H4 (cell line): ENCODE measurements at places on chromosomes 11 and 22. TPM values are rescaled to one million over a fixed set of nuclear protein-coding genes. Genes with fewer than 3 reads are reported as not detected.
A peak's percentile ranks its signal among the peaks of the same experiment; 100 is the strongest.

GRCh38 chr22:24834845-24835570 is 29.0 kb downstream of the SGSM1 start:
- peak; percentile 48 for DNase-seq

DNA sequence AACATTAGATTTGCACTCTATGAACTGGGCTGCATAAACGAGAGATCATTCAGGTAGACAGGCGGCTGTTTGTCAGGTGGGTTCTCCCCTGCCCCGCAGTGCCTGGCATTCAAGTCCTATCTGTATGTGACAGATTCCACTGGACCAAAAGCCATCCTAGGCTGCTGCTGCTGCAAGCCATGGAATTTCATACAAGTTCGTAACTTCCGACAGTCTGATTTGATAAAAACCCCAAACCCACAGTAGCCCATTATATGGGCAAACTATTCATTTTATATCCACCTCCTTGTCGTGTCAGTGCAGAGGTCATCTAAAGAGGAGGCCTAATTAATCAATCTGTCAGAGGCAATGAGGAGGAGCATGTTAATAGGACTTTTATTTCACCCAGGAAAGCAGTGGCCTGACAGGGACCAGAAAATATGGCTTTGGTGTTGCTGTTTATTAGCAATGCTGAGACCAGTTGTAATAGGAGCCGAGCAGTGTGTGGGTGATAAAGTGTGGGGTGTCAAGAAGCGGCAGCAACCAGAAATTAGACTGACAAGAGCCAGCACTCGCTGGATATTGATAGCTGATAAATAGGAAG is 124.2 kb downstream of the ARL14EP start:
- DNase-seq, result no peak

- DNase-seq, result no peak
These were observed 90.2 kb upstream of the CTSC start for GRCh38 chr11:88427719-88428118.

GRCh38 chr11:114269498-114269897 is 26.7 kb upstream of the NNMT start:
- no peak for DNase-seq

- DNase-seq, result no peak
These were observed 33.4 kb downstream of the MIAT start for GRCh38 chr22:26690654-26691376.

- no peak for DNase-seq
These were observed 12.1 kb downstream of the PRG3 start for GRCh38 chr11:57368845-57369232.

- DNase-seq, result no peak
These were observed 8.5 kb downstream of the MRPL16 start for GRCh38 chr11:59801981-59802638.

DNA sequence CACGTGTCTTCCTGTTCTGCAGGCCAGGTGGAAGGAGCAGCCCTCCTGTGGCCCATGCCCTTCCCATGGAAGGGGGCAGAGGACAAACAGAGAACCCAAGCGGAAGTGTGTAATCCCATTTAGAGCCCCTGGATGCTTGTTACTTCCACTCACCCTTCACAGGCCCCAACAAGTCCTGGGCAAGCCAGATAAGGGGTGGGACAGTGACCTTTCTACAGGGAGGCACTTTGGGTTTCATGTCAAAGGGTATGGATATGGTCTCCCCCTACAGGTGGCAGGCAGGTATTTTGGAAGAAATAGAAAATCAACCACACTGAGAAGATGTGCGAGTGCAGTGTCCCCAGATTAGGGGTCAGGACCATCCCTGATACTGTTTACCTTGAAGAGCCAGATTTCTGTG is 11.4 kb downstream of the MPEG1 start:
- DNase-seq, result no peak

- no peak for DNase-seq
These were observed 2.1 kb downstream of the ZP1 start for GRCh38 chr11:60869451-60869825.

DNA sequence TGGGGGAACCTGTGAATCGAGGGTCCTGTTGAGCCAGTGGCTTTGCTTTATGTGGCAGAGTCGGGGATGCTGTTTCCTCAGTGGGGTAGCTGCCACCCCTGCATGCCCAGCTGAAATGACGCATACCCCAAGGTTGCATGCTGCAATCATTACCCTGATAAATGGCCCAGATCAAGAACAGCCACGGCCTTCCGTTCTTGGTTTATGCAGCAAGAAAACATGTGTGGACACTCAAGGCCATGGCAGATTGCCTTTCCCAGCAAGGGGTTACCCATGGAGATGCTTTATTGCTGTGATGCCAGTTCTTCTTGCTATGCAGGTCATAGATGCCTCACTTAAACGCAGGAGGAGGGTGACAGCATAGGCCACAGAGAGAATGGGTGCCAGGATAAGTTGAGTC is 14.3 kb upstream of the SREBF2 start:
- no peak for DNase-seq

DNA sequence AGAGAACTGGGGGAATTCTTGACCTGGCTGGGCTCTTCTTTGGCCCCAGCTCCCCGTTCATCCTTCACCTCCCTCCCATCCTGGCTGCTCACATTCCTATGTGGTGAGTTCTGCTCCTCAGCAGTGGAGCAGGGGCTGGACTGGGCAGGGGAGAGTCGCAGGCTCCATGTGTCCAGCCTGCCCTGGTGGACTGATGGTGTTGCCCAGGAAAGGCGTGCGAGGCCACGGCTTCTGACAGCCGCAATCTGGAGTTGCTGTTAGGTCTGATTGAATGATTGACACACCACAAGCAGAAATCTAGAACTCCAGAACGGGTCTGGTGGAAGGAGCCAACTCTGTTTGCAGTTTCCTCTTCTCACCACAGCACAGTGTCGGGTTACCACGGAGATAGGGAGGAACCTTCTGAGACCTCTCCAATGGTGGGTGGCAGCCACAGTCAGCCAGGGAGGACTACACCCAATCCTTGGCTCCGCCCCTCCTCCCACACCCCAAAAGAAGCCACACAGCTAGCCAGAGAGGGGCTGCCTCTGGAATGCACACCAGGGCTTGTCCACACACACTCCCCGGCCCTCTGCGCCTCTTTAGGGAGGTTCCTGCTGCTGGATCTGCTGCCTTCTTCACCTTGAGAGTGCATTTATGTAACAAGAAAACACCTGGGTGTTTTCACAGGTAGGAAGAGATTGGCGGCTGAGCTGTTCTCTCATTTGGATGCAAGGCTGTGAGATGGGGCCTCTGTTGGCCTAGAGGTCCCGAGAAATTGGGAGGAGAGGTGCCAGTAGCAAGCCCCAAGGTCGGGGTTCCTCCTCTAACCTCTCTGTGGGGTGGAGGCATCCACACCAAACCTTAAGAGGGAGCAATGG is 56.4 kb upstream of the CD44 start:
- peak; percentile 86 for DNase-seq

- DNase-seq, result peak; percentile 72
These were observed 43.6 kb upstream of the FIBIN start for GRCh38 chr11:26950260-26950719.

- no peak for DNase-seq
These were observed 5.7 kb downstream of the DRICH1 start for GRCh38 chr22:23626286-23626975.

GRCh38 chr11:86676010-86676409 is 3.6 kb upstream of the ME3 start:
- no peak for DNase-seq

- no peak for DNase-seq
These were observed 28.0 kb downstream of the MYBPC3 start for GRCh38 chr11:47324520-47324919.

- DNase-seq, result no peak
These were observed 736.5 kb downstream of the DLG2 start for GRCh38 chr11:84890676-84891075.

- DNase-seq, result no peak
These were observed 49.8 kb downstream of the APIP start for GRCh38 chr11:34866375-34866774.

DNA sequence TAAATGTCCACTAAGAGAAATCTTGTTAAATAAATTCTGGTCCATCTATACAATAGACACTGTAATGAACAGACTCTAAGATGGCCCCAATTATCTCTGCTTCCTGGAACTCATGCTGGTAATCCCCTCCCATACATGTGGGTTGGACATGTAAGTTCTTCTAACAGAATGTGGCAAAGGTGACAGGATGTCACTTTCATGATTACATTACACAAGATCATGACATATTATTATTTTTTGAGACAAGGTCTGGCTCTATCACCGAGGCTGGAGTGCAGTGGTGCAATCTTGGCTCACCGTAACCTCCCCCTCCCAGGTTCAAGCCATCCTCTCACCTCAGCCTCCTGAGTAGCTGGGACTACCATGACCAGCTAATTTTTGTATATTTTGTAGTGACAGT is 14.6 kb upstream of the NDUFC2 start:
- no peak for DNase-seq

- no peak for DNase-seq
These were observed 108.5 kb upstream of the USP47 start for GRCh38 chr11:11733246-11733747.

GRCh38 chr11:47003180-47003877 is 66.8 kb downstream of the CSTPP1 start:
- no peak for DNase-seq

DNA sequence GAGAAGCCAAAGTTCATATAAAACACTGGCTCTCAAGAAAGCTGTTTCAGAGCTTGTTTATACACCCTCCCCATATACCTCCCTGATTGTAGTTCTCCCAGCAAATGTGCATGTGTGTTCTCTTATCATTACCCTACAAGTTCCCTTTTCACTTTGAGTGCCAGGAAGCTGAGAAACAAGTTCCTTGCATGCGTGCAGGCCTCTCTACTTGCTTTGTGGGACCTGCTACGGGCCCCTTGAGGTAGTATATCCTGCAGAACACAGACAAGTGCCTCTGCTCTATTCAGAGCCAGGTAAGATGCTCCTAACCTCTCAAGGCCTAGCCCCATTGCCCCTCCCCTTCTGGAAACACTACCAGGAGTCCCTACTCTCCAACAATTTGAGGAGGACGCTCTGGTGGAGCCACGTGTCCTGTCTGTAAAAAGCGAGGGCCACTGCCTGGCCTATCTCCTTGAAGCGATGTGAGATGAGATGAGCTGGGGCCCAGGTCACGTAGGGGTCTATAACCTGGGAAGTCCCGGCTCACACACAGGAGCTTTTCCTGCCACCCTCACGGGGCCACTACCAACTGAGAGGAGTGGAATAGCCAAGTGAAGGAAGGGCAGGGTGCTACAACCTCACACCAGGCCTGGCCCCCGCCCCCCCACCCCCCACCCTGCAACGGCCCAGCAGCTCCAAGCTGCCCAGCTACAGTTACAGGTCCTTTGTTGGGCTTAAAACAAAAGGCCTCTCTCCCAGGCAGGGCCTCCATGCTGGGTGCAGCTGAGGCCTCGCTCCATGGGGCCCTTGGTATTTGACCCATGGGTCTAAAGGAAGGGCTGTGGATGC is 2.6 kb upstream of the ATP5MGL start:
- DNase-seq, result no peak

- no peak for DNase-seq
These were observed 35.5 kb downstream of the BBOX1 start for GRCh38 chr11:27076121-27076589.

DNA sequence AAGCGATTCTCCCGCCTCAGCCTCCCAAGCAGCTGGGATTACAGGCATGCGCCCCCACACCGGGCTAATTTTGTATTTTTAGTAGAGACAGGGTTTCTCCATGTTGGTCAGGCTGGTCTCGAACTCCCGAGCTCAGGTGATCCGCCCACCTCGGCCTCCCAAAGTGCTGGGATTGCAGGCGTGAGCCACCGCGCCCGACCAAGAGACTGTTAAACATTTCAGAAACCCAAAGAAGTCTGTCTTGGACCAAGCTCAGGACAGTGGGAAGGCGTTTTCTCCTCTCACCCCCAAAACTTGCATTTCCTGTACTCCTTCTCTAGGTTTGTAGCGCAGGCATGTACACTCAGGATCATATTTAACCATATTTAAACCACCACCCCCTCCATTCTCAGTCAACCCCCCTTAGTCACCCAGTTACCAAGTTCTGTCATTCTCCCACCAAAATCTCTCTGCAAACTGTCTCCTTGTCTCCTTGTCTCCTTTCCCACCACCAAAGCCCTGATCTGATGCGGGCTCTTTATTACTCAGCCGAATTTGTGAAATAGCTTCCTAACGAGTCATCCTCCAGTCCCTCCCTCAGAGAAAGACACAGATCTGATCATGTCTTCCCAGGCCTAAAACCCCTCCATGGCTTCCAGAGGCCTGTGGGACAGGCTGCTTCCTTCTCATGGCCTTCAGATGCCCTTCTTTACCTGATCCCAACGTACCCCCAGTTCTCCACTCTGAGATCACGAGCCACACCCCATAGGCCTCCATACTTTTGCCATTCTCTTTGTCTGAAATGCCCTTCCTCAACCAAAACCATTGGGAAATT is 29.0 kb upstream of the CREB3L1 start:
- peak; percentile 63 for DNase-seq

GRCh38 chr11:97742717-97743116 is 1278.0 kb upstream of the CNTN5 start:
- DNase-seq, result no peak

DNA sequence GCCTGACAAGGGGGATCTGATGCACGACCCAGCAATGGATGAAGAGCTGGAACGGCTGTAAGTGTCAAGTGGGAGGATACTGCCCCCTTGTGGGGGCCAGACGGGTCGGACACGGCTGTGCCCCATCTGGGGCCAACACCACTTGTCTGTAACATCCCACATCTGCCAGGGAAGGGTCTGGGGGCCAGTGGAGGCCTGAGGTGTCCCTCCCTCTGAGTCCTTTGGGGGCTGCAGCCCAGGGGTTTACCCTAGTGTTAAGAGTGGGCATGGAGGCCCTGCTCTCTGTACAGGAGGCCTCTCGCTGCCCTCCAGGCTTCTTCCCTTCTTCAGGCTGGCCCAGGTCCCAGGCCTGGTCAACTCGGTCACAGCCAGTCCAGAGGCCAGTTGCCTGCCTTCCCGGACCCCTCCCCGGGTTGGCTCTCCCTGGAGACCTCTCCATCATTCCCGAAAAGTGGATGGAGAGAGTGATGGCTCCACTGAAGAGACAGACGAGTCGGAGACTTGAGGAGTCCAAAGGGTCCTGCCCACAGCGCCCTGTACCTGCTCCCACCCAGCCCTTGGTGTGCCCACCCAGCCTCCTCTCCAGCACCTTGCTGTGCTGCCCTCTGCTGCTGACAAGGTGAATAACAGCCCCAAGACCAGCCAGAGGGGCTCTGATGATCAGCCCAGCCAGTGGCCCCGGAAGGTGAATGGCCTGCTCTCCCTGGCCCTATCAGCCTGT is 15.4 kb downstream of the ARFGAP2 start:
- peak; percentile 24 for DNase-seq

Gene MMP12
- 0.41 and 1.5 TPM in 2 replicates for total RNA-seq

Gene TNNT3
- not detected in 2 replicates for total RNA-seq

Gene GRM5
- not detected in 2 replicates for total RNA-seq

Gene HOATZ
- not detected in 2 replicates for total RNA-seq

Gene NRIP3
- total RNA-seq, result 26.9 and 28.7 TPM in 2 replicates

Gene MS4A14
- total RNA-seq, result not detected in 2 replicates

Gene OR6A2
- total RNA-seq, result 0.43 TPM in 1 of 2 replicates, not detected in the other

Gene DMC1
- total RNA-seq, result 0.14 and 3.7 TPM in 2 replicates

Gene OLFML1
- 0.21 and 0.33 TPM in 2 replicates for total RNA-seq

Gene CCDC89
- total RNA-seq, result not detected in 2 replicates

Gene OR10D3
- total RNA-seq, result not detected in 2 replicates

Gene SLCO2B1
- total RNA-seq, result 3.0 TPM in 1 of 2 replicates, not detected in the other

Gene MPPED1
- total RNA-seq, result not detected in 2 replicates

Gene MPEG1
- total RNA-seq, result not detected in 2 replicates

Gene IFITM5
- total RNA-seq, result not detected in 2 replicates

Gene TRIM49
- total RNA-seq, result not detected in 2 replicates

Gene HTR3B
- not detected in 2 replicates for total RNA-seq
